ENCODE measurements at places on chromosomes 7 and 10.

GRCh38 chr10:17888189-17888588 lies 63.5 kb upstream of the SLC39A12 start:
- DNase-seq, result no peak

DNA sequence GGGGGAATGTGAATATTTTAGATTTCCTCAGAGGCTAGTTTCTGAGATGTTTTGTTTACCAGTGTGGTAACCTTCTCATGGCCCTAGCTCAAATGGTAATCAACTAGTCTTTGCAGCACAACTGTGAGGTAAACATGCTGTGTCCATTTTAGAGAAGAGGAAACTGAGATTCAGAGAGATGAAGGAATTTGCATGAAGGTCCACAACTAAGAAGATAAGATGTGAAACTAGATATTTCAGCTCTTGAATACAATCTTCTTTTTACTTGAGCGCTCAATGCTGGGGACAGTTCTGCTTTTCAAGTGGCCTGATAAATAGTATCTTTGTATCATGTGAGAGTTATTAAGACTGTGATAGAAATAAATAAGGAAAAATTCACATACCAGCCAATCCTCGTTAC lies 245.4 kb downstream of the AUTS2 start:
- no peak for DNase-seq

- no peak for DNase-seq
Measured at GRCh38 chr10:129710510-129710847, 243.4 kb downstream of the MGMT start.

DNA sequence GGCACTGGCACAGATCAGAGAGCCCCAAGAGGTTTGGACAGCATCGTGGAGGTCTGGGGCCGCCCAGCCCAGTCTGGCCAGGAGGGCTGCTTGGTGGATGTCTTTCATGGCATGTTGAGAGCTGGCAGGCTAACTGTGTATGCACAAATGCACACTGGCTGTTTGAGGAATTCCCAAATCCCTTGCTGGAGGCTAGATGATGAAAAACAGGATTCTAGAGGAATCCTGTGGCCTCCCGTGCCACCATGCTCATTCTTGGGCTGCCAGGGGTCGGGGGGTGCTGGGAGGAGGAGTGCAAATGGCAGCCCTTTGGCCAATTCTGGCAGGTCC lies 26.5 kb downstream of the LEP start:
- no peak for DNase-seq

DNA sequence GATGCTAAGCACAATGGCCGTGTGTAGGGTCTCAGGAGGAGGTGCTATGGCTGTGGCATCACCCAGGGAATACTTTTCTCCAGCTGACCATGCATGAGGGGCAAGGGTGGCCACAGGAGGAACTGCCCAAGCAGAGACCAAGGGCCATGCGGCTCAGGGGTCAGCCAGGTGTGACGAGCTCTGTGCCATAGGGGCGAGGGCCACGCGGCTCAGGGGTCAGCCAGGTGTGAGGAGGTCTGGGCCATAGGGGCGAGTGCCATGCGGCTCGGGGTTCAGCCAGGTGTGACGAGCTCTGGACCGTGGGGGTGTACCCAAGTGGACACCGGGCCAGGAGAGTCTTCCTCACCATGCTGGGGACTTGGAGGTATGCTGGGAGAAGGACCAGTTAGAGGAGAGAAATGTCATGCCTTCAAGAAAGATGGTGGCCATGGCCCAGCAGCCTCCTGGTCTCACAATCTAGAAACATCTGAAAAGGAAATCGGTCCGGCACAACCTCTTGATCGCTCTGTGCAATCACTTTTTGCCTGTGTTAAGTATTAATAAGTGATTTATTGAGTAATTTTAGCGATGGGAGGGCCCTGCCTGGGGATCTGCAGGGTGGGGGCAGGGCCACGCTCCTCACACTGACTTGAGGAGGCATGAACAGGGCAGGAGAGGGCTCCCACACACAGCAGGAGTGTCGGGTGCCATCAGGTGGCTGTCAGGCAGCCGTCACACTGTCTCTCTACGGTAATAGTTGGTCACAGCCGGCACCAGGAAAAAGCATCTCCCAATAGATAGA lies 265.0 kb downstream of the ADARB2 start:
- DNase-seq, result no peak

GRCh38 chr10:79266084-79266483 lies 81.2 kb upstream of the PPIF start:
- DNase-seq, result no peak

DNA sequence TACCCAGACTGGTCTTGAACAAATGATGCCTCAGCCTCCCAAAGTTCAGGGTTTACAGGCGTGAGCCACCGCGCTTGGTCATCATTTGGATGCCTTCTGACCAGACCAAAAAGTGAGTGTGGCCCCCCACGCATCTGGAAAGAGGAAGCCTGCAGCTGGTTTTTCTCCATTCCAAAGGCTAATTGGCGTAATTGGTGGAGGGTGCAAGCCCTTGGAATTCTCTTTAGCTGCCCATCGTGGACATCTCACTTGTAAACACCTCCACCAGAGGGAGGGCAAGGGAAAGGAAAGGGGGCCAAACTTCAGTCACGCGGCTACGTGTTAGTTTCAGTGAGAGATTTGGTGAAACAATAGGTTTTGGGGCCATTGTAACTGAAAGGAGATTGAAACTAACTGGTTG lies 4.1 kb upstream of the ARHGAP21 start:
- DNase-seq, result no peak

DNA sequence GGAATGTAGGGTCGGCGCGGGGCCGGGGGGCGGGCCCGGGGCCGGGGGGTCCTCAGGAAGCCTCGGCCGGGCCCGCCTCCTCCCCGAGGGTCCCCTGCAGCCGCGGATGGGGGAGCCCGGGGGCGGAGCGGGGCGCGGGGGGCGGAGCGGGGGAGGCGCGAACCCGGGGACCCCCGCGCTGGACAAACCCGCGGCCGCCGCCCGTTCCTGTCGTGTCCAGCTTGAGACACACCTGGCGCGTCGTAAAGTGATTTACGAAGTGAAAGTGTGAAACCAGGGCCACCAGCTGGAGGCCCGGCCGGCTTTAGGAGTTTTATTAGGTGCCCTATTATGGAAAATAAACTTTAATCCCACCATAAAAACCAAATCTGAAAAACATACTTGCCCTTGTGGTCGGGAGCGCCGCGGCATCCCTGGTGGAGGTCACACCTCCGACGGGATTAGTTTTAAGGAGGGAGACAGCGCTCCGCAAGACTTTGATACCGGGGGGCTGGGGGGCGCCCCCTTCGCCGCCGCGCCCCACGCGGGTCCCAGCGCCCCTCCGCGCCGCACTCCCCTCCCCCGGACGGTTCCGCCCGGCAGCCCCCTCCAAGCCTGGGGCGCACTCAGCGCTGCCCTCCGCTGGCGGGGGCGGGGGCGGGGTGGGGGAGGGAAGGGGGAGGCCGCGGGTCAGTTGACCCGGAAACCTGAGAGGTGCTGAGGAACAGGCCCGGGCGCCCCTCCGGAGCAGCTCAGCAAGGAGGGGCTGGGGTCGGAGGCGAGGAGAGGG lies 10.3 kb downstream of the MNX1 start:
- no peak for DNase-seq

DNA sequence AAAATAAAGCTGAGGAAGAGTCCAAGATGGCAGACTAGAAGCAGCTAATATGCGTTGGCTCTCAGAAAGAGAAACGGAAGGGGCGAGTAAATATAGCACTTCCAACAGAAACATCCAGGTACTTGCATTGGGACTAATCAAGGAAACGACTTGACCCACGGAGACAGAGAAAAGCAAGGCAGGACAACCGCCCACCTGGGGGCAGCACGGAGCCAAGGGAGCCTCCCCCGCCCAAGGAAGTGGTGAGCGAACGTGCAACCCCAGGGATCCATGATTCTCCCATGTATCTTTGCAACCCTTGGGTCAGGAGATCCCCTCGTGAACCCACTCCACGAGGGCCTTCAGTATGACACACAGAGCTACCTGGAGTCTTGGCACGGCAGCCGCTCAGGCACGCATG lies 45.4 kb upstream of the GRM3 start:
- DNase-seq, result no peak

DNA sequence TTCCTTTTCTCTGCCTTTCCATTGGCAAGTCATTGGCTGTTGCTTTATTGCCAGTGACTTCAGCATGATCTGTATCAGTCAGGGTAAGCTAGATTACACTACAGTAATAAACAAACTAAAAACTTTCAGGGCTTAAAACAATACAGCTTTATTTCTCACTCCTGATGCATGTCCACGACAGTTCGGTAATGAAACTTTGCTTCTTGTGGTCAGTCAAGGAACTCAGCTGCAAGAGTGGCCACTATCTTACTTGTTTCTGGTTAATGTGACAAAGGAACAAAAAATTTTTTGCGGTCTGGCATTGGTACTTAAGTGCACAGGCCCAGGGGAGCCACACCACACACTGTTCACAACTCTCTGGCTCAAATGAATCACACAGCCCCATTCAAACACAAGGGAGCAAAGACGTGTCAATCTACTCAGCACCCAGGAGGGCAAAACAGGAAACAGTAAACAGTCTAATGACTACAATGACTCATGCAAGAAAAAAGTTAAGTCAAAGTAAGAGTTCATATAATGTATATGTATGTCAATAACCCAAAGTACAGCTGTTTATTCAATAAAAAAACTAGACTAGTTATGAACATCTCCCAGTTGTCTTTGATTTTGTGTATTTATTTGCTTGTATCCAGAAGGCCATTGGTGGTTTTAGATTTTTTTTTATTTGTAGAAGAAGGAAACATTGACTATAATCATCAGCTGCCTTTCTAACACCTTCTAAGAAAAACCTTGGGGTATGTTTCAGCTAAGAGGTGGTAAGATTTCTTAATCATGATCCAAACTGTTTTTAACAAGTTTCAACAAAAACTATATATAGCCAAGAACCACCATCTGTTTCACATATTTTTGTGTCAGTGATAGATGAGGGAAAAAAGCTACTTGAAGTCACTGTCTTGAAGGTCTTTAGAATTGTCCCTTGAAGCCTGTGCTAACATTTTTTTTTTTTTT lies 134.4 kb upstream of the FAM3C start:
- peak; percentile 73 for DNase-seq

DNA sequence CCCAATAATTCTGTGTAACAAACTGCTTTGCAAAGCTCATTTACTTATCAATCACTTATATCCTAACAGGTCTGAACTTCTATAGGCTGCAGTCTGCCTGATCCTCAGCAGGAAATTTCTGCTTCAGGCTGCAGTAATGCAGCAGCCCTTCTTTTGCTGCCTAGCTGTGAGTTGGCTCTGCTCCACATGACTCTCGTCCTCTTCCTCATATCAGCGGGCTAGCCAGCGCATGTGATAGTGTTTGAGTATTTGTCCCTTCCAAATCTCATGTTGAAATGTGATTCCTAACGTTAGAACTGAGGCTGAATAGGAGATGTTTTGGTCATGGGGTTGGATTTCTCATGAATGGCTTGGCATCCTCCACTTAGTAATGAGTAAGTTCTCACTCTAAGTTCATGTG lies 387.8 kb downstream of the SEMA3D start:
- no peak for DNase-seq

DNA sequence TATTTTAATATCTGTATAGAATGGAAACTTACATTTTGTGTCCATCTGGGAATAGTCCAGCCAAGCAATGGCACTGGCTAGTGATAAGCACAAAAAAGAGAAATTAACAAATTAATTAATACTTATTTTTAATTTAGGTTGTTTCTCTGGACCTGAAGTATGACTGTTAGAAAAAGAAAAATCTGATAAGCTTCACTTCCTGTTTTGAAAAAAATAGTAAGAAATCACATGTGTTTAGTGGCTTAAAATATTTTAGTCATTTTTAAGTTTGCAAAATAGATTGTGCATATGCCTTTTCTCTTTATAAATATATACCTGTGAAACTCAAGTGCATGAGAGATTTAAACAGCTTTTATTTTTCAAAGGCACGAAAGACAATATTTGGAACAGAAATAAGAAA lies 50.1 kb upstream of the CREB5 start:
- DNase-seq, result no peak

- DNase-seq, result no peak
Measured at GRCh38 chr10:35561715-35562114, 43.4 kb upstream of the GJD4 start.

Measured in CD4-positive, alpha-beta T cell treated with Interleukin-2 at 100 ng/mL for 4 hours (primary cell).